Stimulated activated CD8-positive, alpha-beta memory T cell treated with anti-CD3 and anti-CD28 coated beads, Interleukin-15, amount 100 ng/mL, for 24 hours (primary cell): ENCODE measurements at places on chromosomes 2 and 18.

DNA sequence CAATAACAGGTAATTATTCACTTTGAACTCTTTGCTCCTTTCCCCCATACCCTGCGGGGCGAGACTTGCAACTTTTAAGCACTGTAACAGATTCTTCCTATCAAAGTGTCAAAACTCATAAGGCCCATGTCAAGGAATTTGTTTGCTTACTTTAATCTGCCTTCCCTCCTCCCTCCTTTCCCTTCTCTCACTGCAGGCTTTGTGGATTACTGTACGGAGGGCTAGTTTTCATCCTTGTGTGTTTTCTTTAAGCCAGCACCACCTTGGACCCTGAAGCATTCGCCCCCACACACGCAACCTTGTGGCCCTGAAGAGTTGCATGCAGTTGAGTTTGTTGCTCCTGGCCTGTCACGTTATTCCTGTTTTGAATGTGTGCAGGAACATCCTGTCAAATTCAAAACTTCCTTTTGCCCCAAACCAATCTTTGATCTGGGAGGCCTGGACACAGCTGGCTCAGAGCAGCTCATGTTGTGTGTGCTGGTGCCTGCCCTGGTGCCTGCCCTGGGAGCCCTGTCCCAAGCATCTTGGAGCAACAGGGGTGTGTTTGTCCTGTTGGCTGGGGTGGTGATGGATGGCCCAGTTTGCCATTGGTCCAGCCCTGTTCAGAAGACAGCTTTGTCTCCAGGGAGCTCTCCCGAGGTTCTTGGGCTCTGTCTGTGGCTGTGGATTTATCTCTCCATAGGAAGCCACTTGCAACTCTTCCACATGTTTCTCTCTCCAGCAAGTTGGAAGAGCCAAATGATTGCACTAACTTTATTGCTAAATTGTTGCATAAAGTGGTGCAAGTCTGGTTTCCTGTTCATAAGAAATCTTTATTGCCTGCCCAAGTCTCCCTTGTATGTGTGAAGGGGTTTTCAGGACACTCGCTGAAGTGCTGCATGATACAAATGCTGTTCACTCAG is 199.6 kb downstream of the VAPA start:
- DNase-seq = no peak

DNA sequence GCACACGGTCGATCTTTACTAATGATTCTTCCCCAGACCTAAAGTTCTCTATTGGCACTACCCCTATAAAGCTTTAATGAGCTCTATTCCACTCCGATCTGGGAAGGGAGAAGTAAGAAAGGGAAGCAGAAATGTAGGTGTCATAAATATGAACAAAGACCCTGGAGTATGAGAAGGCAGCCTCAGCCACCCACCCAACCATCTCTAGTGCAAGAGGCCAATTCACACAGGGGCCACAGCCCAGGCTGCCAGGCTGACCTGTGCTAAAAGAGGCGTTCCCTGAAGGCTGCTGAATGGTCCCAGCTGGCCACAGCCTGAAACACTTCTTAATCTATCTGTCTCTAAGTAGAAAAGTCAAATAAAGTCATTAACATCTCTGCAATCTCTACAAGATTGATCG is 60.1 kb upstream of the ACTR3 start:
- no peak for DNase-seq

DNA sequence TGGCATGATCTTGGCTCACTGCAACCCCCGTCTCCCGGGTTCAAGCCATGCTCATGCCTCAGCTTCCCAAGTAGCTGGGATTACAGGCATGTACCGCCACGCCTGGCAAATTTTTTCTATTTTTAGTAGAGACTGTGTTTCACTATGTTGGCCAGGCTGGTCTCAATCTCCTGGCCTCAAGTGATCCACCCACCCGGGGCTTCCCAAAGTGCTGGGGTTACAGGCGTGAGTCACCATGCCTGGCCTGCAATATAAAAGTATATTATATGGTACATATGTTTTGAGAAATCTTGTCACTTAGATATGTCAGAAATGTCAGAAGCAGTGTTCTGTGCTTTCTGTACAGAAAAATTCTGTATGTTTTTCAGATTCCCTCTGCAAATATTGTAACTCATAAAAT is 19.2 kb upstream of the XPO1 start:
- no peak for DNase-seq

GRCh38 chr2:176979981-176980710 is 232.4 kb upstream of the HNRNPA3 start:
- DNase-seq = no peak

- no peak for DNase-seq
Observed at GRCh38 chr2:26650713-26651469, 9.7 kb upstream of the CIB4 start.

- no peak for DNase-seq
Observed at GRCh38 chr2:230052299-230052698, 16.4 kb downstream of the SLC16A14 start.

GRCh38 chr2:172249986-172250385 is 147.3 kb upstream of the DLX2 start:
- no peak for DNase-seq

DNA sequence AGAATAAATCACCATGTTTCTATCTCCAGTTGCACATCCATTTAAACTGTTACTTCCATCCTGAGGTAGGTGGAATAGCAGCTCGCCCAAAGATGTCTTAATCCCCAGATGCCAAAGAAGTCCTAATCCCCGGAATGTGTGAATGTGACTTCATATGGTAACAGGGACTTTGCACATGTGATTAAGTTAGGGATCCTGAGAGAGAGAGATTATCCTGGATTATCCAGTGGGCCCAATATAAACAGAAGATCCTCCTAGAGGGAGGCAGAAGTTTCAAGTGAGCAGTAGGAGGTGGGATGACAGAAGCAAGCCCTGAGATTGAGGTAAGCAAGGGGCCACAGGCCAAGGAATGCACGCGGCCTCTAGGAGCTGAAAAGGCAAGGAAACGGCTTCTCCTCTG is 19.8 kb downstream of the CREG2 start:
- DNase-seq = no peak

DNA sequence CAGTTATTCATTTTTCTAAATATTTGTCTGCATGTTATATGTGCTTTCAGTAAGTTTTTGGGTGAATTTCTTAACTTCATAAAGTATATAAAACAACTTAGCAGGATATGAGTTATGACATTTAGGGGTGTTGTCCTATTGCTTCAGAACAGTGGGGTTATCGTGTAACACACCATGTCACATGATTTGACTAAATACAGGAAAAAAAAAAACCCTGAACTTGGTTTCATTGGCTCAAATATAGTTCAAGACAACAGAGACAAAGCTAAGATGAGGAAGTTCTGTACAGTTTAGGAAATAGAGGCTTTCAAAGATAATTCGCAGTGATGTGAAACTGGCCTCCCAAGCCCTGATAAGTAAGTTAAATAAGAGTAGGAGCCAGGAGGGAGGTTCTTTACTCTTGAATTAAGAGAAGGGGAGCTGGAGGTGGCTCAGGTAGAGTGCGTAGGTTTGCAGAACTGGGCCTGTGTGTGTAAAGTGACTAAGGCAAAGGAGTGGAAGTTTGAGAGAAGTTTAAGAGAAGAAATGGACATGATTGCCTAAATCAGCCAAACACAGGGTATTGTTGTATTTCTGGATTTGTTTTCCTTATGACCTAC is 53.9 kb downstream of the LIMS1 start:
- no peak for DNase-seq

DNA sequence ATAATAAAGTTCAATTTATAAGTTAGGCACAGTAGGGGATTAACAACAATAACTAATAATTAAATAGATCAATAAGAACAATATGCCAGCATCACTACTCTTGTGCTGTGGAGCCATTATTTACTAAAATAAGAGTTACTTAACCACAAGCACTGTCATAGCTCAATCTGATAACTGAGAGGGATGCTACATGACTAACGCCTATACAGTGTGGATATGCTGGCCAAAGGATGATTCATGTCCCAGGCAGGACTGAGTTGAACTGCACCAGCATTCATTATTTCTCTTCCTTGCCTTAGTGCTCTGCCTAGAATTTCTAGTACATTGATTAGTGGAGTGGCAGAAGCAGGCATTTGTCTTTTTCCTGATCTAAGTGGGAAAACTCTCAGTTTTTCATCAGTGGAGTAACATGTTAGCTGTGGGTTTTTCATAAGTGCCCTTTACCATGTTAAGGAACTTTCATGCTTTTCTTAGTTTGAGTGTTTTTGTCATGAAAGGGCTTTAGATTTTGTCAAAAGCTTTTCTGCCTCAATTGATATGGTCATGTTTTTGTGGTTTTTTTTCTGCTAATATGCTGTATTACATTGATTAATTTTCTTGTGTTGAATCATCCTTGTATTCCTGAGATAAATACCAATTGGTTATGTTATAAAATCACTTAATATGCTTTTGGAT is 21.7 kb downstream of the KIAA1328 start:
- no peak for DNase-seq

DNA sequence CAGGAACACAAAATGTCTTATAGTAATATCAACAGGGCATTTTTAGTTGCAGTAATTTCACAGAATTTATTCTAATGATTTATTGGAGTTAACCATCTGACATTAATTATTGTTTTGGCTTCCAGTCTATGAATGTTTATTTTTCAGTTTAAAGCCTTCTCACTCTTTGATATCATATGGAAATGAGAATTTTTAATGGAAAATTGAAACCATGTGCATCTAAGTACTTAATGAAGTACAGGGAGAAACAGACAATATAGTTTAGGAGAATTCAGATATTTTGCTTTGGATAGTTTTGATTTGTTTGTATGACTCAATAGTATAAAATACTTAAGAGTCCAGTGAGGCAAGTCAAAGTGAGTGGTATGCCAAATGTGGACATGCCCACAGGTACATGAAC is 126.1 kb downstream of the OLA1 start:
- no peak for DNase-seq

- no peak for DNase-seq
Observed at GRCh38 chr2:235545339-235546150, 51.7 kb downstream of the AGAP1 start.
